ENCODE measurements at places on chromosomes 4 and X.

DNA sequence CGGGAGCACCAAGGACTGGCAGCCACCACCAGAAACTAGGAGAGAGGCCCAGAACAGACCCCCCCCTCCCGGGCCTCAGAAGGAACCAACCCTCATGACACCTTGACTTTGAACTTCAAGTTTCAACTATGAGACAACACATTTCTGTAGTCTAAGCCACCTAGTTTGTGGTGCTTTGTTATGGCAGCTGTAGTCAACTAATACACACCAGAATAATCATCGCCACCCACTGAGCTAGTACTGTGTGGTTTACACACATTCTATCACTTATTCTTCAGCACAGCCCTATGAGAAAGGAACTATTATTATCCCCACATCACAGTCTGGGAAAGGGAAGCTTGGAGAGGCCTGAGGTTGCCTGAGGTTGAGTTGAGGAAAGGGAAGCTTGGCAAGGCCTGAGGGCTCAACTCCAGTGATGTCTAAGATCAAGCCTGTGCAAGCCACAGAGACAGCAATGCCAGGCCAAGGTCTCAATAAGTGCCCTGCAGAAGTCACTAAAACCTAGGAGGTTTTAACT lies 126.6 kb downstream of the FHDC1 start:
- no peak for DNase-seq

GRCh38 chrX:77694491-77694890 lies 91.5 kb downstream of the ATRX start:
- no peak for DNase-seq

GRCh38 chr4:151246742-151247141 lies 30.2 kb upstream of the PRSS48 start:
- no peak for DNase-seq

DNA sequence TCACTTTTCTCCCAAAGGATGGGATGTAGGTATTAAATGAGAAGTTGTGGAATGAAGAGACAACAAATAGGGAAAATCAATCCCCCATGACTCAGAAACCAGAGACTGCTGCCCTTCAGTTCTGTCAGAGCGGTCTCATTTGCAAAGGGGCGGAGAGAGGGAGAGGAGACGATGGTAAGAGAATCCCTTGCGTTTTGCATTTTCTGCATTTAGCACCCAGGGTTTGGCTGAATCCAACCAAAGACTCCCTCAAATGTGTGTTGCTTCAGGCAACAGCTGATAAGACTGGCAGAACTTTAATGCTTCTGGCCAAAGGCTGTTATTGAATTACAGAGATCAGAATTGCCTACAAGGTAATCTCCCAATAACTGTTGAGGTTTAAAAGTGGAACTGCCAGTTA lies 230.2 kb downstream of the EVC2 start:
- DNase-seq: no peak

DNA sequence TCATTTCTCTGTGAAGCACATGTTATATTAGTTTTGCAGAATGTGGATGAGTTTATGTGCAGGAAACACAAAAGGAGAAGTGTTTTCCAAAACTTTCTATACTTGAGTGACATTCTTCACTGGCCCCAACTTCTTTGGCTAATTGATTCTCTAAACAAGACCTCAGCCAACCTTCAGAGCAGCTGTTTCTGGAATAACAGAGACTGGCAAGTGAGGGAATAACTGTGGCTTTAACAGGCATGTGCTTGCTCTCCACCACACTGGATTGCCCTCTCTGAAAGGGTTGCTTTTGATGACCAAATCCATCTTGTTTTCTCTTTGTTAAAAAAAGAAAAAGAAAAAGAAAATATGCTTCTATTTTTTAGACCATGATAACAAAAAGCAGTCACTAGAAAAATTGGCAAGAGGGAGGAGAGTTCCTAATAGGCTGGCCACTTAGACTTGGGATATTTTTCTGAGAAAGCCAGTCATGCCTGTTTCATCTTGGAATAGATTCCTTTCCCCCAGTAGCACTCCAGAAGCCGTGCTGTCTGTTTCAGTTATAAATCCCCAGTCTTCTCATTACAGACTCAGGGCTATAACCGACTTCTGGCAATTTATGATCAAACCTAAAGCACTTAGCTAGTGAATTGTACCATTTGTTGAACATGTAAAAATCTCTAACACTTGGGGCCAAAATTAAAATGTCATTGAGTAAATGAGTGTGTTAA lies 295.0 kb upstream of the NR3C2 start:
- DNase-seq: no peak

DNA sequence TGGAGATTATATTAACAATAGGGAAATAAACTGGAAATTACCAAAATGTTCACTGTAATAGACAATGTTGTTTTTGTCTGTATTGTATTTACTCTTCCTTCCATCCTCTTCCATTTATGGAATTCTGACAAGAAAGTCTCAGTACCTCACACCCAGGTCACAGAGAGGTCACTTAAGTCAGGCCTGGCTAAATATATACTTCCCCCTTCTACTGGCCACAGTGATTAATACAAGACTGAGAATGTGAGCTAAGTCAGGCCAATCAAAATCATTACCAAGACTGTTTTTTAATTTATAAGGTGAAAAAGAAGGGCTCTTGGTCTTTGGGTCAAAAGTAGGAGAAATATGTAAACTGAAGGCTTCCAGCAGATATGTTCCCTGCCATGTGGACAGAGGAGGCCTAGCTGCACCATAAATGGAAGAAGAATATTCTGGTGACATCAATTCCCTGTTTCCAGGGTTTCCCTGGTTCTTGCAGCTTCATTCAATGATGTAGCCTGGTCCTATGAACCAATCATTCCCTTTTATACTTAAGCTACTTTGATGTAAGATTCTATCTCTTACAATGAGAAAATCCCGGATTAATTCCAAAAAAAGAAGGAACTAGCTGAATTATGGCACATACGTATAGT lies 64.3 kb downstream of the LRBA start:
- no peak for DNase-seq

GRCh38 chr4:67697860-67698687 lies 2.9 kb downstream of the UBA6 start:
- DNase-seq: no peak

DNA sequence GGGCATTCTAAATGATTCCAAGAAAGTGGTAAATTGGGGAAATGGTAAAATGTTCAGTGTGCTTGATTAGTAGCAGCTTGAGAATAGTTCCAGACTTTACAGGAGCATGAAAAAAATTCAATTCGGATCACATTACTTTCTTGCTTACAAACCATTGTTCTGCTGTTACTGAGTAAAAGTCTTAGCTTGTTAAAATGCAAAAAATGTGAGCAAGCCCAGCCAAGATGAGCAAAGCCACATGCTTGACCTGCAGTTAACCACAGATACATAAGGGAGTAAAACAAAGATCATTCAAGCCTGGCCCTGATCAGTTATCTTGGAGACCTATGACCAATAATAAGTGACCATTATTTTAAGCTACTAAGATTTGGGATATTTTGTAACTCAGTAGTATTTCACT lies 562.9 kb upstream of the MAGEB2 start:
- DNase-seq: no peak

GRCh38 chrX:15814771-15815365 lies 24.6 kb downstream of the ZRSR2 start:
- DNase-seq: no peak

DNA sequence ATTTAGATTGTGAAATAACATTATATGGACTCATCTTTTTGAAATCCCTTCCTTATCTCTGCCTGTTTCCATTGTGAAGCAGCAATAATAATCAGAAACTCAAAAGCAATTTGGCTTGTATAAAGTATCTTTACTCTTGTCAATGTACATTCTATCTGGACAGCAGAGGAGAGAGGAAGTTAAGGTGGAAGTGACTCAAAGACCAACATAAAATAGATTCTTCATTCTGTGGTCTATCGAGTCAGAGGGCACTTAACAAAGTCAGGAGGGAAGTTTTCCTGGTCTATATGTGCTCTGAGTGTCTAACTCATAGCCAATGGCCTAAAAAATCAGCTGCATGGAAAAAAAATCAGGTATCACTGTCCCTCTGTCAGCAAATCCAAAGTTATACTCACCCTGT lies 155.5 kb downstream of the EMCN start:
- DNase-seq: no peak

DNA sequence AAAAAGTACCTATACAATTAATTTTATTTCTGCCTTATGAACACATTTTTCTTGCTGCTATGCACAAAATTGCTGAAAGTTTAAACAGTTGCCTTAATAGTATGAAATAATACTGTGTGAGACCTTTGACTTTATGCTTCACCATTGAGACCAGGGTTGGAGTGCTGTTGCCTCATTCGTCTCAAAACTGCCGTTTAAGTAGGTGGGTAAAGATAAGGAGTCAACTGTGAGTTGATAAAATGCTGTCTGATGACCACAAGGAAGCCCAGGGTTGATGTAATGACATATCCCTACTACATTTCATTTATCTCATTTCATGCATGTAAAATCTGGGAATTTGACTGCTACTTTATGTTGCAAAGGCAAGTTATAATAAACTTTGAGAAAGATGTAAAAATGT lies 23.4 kb downstream of the STK26 start:
- no peak for DNase-seq

DNA sequence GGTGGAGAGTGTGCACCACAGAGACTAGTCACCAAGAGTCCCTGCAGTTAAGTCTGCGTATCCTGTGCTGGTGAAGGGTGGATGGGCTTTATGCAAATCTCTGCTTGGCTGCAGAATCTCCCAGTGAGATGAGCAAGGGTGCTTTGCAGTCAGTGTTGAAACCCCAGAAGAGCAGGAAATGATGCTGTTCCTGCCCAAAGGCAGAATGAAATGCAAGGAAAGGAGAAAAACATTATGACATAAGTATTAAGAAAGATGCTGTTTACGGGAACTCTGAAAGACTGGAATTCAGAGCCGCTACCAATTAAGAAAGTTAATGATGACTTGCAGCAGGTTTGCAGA lies 25.4 kb upstream of the ACSL1 start:
- no peak for DNase-seq

GRCh38 chrX:119942831-119943184 lies 743 bp downstream of the NKAP start:
- peak; percentile 28 for DNase-seq
